ENCODE measurements at places on chromosomes 1 and 21. TPM values are rescaled to one million over a fixed set of nuclear protein-coding genes. Genes with fewer than 3 reads are reported as not detected.

HENMT1 gene
- polyA plus RNA-seq, result 20.4 TPM

CNIH4 gene
- polyA plus RNA-seq, result 22.8 TPM

TMEM240 gene
- polyA plus RNA-seq, result 4.8 TPM

OR11L1 gene
- not detected for polyA plus RNA-seq

NHLH1 gene
- polyA plus RNA-seq, result 1.5 TPM

ZNF648 gene
- polyA plus RNA-seq, result not detected

KCNQ4 gene
- polyA plus RNA-seq, result 44.5 TPM

GUCA2B gene
- polyA plus RNA-seq, result not detected

PLA2G2C gene
- not detected for polyA plus RNA-seq

DENND2C gene
- 10.1 TPM for polyA plus RNA-seq

IL12RB2 gene
- 1.8 TPM for polyA plus RNA-seq

SLC16A4 gene
- polyA plus RNA-seq, result 11.6 TPM

KRTAP19-1 gene
- not detected for polyA plus RNA-seq

RHEX gene
- 0.28 TPM for polyA plus RNA-seq

GPX7 gene
- polyA plus RNA-seq, result 136 TPM

PGLYRP3 gene
- polyA plus RNA-seq, result not detected

AUNIP gene
- polyA plus RNA-seq, result 0.92 TPM

DTL gene
- polyA plus RNA-seq, result 7.8 TPM

MRPL9 gene
- polyA plus RNA-seq, result 69.4 TPM

RCAN1 gene
- 18.8 TPM for polyA plus RNA-seq

NTMT2 gene
- polyA plus RNA-seq, result 10.6 TPM

AKIRIN1 gene
- polyA plus RNA-seq, result 31.0 TPM

SPATA46 gene
- polyA plus RNA-seq, result not detected

PTPN7 gene
- polyA plus RNA-seq, result 1.1 TPM

FMN2 gene
- 0.23 TPM for polyA plus RNA-seq

MROH9 gene
- polyA plus RNA-seq, result 0.09 TPM

SPRR2G gene
- polyA plus RNA-seq, result not detected

YBX1 gene
- polyA plus RNA-seq, result 1,149 TPM

MINDY1 gene
- 24.4 TPM for polyA plus RNA-seq

CNTN2 gene
- polyA plus RNA-seq, result 0.72 TPM

CFHR3 gene
- 1.7 TPM for polyA plus RNA-seq

OLFML3 gene
- polyA plus RNA-seq, result 149 TPM

SPRR2E gene
- polyA plus RNA-seq, result not detected

TRIM46 gene
- 0.40 TPM for polyA plus RNA-seq

PADI4 gene
- polyA plus RNA-seq, result 0.57 TPM

OR2T35 gene
- polyA plus RNA-seq, result not detected

HSD11B1 gene
- polyA plus RNA-seq, result not detected

NPHS2 gene
- polyA plus RNA-seq, result not detected

DSCAM gene
- polyA plus RNA-seq, result 2.0 TPM

GNG12 gene
- polyA plus RNA-seq, result 37.1 TPM

RCAN3 gene
- polyA plus RNA-seq, result 1.5 TPM

UBXN10 gene
- polyA plus RNA-seq, result 0.08 TPM

DNMT3L gene
- polyA plus RNA-seq, result not detected

PUM1 gene
- 60.9 TPM for polyA plus RNA-seq

AIM2 gene
- 0.40 TPM for polyA plus RNA-seq

Measured in hindlimb muscle (tissue), 1 donor.